ENCODE measurements at places on chromosomes 11 and 22. TPM values are rescaled to one million over a fixed set of nuclear protein-coding genes. Genes with fewer than 3 reads are reported as not detected.

The HOATZ gene
- not detected for total RNA-seq

The HMGXB4 gene
- total RNA-seq: 20.3 TPM

The OR6A2 gene
- 0.59 TPM for total RNA-seq

The CCDC90B gene
- 44.6 TPM for total RNA-seq

The KRTAP5-6 gene
- total RNA-seq: not detected

The MMP8 gene
- total RNA-seq: not detected

The OR10A2 gene
- not detected for total RNA-seq

The OR8G1 gene
- not detected for total RNA-seq

The DPAGT1 gene
- 25.4 TPM for total RNA-seq

The BCL2L13 gene
- 57.9 TPM for total RNA-seq

The TTC28 gene
- total RNA-seq: 20.2 TPM

The BATF2 gene
- total RNA-seq: 0.37 TPM

The GUCY1A2 gene
- total RNA-seq: 8.2 TPM

The NCF4 gene
- total RNA-seq: not detected

The MRGPRX4 gene
- not detected for total RNA-seq

The CRYBB2 gene
- not detected for total RNA-seq

The SLC7A4 gene
- not detected for total RNA-seq

The CRELD2 gene
- 46.7 TPM for total RNA-seq

The SCARF2 gene
- total RNA-seq: 8.0 TPM

The YPEL4 gene
- 0.73 TPM for total RNA-seq
